H9 (cell line): ENCODE measurements at places on chromosomes 7 and 10.

- DNase-seq: no peak
These were observed 149.3 kb upstream of the SHH start for GRCh38 chr7:155961241-155962190.

GRCh38 chr10:64261676-64262075 is 740.5 kb downstream of the REEP3 start:
- DNase-seq: no peak

DNA sequence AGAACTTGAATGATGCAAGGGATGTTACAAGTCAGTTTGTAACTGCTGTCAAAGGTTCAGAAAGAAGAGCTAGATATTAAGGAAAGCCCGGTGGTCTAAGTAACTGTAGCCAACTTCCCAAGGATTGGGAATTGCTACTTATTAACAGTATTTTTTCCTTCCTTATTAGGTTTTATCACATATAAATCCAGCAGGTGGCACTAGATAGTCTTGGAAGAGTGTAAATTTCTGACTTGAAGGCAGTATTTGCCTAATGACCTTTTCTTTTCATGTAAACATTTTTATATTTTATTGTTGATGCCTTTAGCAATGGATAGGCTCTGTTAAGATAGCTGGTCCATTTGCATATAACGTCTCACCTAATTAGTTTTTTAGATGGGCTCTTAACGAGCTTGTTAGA is 51.2 kb downstream of the ANLN start:
- DNase-seq: no peak

- DNase-seq: no peak
These were observed 18.8 kb upstream of the SORBS1 start for GRCh38 chr10:95579835-95580535.

DNA sequence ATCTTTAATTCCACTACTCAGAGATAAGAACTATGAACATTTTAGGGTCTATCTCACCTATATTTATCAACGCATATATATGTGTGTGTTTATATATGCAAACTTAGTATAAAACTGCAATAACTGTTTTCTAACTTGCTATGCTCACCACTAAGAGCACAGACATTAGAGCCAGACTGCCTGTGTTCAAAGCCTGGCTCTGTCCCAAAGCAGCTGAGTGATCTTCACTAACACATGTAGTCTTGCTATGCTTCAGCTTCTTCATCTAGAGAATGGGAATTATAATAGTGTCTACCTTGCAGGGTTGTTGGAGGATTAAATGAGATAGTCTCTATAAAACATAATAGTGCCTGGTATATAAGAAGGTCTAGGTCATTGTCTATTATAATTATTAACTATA is 165.5 kb downstream of the MAGI2 start:
- no peak for DNase-seq

DNA sequence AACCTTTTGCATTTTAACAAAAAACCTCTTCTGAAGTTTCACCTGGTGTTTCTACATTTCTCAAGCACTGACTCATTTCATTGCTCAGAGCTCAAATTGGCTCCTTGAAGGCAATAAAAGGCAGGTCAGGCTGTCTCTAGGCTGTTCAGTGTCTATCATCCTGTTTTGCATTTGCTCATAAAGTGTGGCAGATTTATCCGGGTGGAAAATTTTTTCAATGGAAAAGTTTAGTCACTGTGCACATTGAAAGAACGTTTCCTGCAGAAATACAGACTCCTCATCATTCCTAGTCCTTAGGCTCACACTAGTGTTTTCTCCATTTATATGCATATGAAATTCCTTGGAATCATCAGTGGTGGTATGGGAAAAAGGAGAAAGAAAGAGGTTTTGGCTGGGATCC is 114.2 kb upstream of the DGKB start:
- no peak for DNase-seq
